ENCODE measurements at places on chromosomes 4 and X. TPM values are rescaled to one million over a fixed set of nuclear protein-coding genes. Genes with fewer than 3 reads are reported as not detected.
A peak's percentile ranks its signal among the peaks of the same experiment; 100 is the strongest.

The GSPT2 gene
- 7.3 TPM for total RNA-seq

The CCDC160 gene
- total RNA-seq: 0.37 TPM

The CTAG2 gene
- not detected for total RNA-seq

The SOX3 gene
- total RNA-seq: not detected

The PRDM5 gene
- 13.0 TPM for total RNA-seq

The SEC31A gene
- 187 TPM for total RNA-seq

The SPANXB1 gene
- total RNA-seq: not detected

The ANKRD50 gene
- 7.0 TPM for total RNA-seq

The NLGN4X gene
- not detected for total RNA-seq

The SORCS2 gene
- 1.6 TPM for total RNA-seq

The CCDC120 gene
- total RNA-seq: 17.6 TPM

The PPEF2 gene
- not detected for total RNA-seq

- no peak for DNase-seq
Measured at GRCh38 chr4:99835942-99836341, 19.3 kb downstream of the DAPP1 start.

DNA sequence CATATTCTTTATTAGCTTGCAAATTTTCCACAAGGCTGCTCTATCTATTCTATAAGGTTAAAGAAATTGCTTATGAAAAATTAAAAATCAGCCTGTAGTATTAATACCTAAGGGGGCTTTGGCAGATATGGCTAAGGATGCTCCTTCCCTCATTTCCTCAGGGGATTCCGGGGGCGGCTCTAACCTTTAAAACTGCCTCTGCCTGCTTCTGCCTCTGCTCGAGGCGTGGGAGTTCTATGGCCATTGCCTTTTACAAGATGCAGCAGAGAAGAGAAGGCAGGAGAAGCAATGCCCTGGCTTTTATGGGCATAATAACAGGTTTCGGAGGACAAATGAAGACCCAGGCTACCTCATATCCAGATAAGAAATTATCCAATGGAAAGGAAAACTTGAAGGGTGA is 8.6 kb upstream of the CDKN2AIP start:
- no peak for DNase-seq

GRCh38 chrX:14956813-14957582 is 83.8 kb downstream of the MOSPD2 start:
- no peak for DNase-seq

DNA sequence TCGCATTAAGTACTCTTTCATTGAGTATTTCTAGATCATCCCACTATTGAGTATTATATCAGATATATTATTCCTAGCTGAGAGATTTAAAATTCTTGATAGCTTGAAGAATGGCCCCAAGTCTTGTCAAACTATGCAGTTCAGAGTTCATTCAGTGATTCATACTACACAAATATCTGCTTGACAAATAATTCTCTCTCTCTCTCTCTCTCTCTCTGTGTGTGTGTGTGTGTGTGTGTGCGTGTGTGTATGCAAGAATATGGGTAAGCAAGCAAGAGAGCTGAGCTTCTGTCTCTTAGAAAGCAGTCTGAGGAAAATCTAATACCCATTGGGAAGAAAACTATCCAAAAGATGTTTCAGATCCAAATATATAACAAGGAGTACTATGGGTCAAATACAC is 142.0 kb downstream of the SLC10A7 start:
- DNase-seq: peak; percentile 46

DNA sequence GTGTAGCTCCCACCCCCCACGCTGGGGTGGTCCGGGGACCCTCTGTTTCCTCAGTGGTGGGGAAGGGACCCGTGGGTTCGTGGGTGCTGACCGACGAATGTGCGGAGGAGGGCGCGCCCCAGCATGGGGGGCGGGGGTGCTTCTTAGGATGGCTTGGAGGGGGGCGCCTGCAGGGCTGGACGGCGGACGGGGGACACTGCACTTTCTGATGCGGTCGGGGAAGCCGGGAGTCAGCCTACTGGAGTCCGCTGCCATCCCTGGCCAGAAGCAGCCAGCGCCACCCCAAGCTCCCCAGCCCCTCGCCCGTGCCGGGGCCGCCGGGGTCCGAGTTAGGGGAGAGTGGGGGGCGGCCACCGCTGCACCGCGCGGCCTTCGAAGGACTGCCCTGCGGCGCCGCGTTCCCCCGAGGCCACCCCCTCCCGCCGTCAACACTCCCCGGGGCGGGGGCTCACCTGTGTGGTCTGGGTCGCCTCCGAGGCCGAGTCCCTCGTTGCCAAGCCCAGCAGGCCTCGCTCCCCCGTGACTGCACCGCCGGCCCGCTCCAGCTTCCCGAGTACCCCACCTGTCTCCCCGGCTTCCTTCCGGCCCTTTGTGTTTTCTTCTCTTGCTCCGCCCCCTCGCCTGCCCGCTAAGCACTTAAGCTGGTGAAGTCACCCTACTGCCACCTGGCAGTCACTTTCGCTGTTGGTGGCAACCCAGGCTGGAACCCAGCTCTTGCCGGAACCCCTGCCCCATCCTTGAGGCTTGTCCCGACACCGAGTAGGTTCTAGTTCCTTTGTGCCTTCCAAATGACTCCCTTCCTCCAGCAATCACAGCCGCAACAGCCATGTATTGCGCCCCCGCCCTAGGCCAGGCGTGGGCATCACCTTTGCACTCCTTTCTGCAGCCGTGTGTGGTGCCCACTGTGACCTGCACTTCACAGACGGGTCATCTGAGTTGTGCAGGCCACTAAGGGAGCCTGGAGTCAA is at the start of gene OCIAD2:
TSS of gene OCIAD2 (minus strand) at position 569 of the 968 bp plus-strand sequence. CDS start 2,225 bp downstream, outside the sequence.
- DNase-seq: peak; percentile 45

- DNase-seq: no peak
Measured at GRCh38 chr4:159607809-159608208, 504.9 kb downstream of the RAPGEF2 start.

GRCh38 chr4:84966382-84967242 is at the start of gene WDFY3:
Gene WDFY3, minus strand, starts transcription at chr4:84966690. Its CDS starts 106,099 bp downstream, at chr4:84860591.
- DNase-seq: peak; percentile 82

GRCh38 chr4:151355155-151355554 is 29.8 kb upstream of the SH3D19 start:
- DNase-seq: no peak

DNA sequence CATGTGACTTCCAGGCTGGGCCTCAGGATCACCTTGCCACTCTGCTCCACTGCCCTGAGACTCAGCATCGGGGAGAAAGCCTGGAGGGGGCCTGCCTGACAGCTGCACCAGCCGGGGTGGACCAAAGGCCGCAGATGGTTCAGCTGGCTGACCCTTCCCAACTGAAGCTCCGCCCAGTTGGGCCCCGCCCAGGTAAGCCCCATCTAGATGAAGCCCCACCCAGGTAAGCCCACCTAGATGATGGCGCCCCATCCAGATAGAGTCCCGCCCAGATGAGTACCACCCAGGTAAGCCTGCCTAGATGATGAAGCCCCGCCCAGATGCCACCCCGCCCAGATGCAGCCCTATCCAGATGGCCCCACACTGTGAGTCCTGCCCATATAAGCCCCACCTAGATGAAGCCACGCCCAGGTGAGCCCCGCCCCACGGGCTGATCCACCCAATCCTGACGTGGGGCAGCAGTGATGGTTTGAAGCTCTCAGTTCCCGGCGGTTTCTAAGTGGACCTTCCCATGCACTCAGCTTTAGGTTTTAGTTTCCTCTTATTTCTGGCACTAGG is 10.0 kb downstream of the ZFYVE28 start:
- DNase-seq: peak; percentile 45

GRCh38 chrX:80430826-80431504 is 10.7 kb downstream of the TENT5D start:
- no peak for DNase-seq

DNA sequence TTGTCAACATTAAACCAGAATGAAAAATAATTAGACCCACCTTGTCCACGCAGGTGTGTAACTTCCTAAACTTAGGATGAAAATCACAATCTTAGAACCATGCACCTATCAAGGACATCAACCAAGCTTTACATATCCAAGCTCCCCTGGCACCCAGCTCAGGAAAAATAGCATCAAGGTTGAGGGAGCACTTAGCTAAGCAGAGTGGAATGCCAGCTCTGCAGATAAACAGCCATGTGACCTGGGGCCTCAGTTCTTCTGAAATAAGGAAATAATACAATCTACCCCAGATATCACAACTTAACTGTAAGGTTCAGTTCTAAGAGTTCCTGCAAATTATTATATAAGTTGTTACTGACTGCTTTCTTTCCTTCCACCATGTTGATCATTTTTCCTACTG is 64.7 kb downstream of the DHX15 start:
- no peak for DNase-seq

DNA sequence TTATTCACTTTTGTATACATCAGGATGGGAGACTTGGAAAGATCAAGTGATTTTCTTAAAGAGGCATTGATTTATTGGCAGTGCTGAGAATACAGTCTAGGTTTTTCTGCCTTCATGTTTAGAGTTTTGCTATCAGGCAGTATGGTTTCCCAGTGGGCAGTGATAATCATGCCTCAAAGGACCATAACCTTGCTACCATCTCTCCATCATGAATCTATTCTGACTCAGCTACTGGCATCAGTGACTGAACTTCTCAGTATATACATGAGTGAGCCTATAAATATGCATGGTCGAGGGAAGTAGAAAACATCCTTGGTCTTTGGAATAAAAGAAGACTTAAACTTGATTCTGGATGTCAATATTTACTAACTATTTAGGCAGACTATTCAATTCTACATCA is 562.0 kb upstream of the AADAT start:
- no peak for DNase-seq

DNA sequence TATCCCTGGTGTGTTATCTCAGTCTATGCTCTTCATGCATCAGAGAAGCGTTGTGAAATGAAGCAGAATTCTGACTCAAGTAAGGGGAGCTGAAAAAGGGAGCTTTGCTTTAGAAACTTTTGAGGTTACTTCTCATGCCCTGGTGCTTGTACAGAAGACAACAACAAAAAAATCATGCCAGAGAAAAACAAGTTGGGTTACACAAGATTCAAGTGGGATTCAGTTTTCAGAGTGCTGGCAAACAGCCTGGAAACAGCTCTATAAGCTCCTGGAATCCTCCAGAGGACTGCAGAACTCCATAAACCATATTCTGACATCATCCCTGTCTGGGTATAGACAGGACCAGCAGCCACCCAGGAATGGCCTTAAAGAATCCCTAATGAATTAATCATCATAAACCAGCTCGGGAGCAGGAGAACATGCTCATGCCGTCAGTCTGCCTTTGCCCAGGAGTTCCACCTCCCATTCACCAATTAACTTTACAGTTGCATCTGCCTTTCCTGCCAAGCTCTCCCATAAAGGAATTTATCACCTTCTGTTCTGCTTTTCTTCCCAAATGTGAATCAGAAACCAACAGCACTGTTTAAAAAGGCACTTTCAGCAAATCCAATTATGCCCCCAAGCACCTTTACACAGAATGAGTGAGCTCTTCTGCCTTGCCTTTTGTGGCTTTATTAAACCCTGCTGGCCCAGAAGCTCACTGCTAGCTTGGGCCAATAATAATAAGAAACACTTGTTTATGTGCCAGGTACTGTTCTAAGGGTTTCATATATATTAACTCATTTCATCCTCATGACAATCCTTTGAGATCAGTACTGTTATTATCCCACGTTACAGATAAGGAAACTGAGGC is 54.5 kb upstream of the FBXW7 start:
- no peak for DNase-seq

GRCh38 chr4:153110739-153111138 is 93.5 kb upstream of the TRIM2 start:
- no peak for DNase-seq

- no peak for DNase-seq
Measured at GRCh38 chr4:53886090-53886489, 178.3 kb downstream of the CHIC2 start.

GRCh38 chr4:108906006-108906405 is 143.2 kb upstream of the ETNPPL start:
- no peak for DNase-seq

GRCh38 chrX:38636949-38637819 is 75.8 kb downstream of the TSPAN7 start:
- DNase-seq: no peak

DNA sequence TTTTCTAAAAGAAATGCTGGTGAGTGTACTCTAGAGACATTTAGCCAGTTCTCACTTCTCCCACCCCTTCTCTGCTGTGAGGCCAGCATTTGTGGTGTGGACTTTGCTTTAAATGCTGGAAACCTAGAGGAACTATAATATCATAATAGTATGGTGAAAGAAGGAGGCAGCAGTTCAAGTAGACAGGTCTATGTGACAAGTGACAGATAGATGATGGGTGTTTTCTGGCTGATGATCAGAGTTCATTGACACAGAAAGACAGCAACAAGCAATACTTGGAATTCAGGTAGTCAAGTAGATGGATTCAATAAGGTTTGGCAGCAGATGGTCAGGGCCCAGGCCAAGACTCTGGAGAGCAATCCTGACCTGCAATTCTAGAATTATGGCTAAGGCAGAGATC is 317.5 kb downstream of the PCDH7 start:
- no peak for DNase-seq

GRCh38 chr4:150149381-150149780 is 71.1 kb downstream of the DCLK2 start:
- DNase-seq: no peak

DNA sequence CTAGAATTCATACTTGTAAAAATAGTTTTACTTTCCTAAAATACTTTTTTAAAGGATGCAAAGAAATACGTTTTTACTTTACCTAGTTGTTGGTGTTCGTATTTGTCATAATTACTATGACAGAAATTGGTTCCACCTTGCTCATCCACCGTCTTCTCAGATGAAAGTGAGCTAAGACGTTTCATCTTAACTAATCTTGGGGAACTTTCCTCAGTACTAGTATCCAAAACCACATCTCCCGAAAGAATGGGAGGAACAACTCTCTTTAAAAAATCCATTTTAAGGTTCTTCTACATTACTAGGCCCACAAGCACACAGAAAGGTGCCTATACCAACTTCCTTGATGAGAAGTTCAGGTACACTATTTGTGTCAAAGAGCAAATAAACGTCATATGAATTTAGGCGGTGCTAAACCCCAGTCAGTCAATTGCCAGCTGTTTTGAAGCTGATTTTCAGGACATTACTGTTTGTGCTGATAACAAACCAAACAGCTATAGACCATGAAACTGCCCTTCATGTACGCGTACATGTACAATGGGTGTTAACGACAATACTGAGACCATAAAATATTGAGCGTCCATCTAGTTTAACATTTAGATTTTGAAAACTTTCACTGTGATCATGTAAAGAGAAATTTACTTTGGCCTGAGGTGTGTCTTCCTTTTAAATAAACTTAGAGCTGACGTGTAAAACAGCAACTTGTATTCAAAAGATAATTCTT is 99.1 kb downstream of the FRYL start:
- no peak for DNase-seq

DNA sequence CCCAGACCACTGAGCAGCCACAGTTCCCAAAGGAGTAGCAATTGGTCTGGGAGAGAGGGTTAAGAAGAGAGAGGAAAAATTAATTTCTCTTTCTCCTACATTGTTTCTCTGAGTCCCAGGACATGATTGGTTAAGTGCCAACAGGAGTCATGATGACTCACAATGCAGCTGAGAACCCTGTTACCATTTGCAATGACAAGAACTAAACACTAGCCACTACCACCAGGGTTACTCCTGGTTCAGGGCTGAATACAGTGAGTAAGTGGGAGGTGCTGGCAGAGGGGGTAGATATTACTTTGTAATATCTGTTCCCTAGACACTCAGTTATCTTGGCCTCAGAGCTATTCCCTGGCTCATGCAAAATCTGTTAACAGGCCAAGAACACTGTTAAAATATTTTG is 18.0 kb downstream of the ETDC start:
- no peak for DNase-seq

Measured in Caco-2 (cell line).